ENCODE measurements at places on chromosomes 2 and 18.

DNA sequence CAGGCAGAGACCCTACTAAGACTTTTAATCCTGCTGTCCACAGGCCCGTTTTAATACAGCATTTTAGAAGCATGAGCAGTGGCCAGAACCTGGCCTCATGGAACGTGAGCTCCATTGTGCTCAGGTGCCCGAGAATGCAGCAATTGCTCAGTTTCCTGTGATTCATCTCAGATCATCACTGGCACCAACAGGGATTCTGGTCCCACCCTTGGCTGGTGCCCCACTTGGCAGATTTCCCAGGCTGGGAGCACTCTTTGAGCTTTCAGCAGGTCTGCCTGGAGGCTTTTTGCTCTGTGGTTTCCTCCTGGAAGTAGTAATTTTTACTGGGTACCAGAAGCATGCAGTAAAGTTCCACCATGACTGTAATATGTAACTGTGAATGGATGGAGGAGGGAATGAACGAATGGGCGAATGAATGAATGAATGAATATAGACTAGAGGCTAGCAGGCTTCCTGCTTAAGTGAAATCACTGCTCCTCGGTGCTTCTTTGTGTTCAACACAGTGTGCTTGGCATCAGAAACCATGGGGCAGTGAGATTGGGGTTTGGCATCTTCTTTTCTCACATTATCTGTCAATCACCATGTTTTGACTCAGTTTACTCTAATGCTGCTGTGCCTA lies 312.9 kb downstream of the PRKCE start:
- peak; percentile 88 for DNase-seq

DNA sequence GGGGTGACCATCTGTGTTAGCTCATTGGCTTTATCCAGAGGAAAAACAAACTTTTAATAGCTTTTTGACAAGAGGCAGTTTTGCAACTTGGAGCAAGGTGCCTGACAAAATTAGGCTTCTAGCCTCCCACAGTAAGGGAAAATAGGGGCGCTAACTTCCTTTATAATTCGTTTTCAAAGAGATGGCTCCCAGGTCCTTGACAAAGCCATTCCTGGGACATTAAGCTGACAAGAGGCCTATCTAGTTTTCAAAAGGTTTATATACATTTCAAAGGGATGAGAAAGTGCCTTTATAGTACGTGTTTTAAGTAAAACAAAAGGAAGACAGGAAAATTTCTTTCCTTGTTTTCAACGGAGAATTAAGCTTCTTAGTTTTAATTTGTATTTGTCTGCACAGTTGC lies 159.4 kb upstream of the GCFC2 start:
- DNase-seq, result no peak

DNA sequence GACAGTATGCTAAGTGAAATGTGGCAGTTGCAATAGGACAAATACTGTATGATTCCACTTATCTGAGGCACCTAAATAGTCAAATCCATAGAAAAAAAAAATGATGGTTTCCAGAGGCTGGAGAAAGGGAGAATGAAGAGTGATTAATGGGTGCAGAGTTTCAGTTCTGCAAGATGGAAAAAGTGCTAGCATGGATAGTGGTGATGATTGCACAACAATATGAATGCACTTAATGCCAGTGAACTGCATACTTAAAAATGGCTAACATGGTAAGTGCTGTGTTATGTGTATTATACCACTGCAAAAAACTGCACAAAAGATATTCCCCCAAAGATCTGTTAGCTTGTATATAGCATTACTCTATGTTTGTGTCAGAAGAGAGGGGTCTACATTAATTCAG lies 185.4 kb downstream of the INHBB start:
- no peak for DNase-seq

DNA sequence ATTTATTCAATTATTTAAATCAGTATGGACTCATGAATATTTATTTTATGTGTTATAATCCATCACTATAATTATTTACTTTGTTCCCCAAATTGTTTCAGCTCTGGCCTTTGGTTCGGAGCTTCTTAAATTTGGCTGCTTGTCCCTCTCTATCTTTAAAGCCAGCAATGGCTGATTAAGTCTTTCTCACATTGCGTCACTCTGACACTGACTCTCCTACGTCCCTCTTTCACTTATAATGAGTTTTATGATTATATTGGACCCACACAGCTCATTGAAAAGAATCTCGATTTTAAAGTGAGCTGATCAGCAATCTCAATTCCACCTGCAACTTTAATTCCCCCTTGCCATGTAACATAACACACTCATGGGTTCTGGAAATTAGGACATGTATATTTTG lies 185.2 kb upstream of the SLC39A10 start:
- DNase-seq, result no peak

DNA sequence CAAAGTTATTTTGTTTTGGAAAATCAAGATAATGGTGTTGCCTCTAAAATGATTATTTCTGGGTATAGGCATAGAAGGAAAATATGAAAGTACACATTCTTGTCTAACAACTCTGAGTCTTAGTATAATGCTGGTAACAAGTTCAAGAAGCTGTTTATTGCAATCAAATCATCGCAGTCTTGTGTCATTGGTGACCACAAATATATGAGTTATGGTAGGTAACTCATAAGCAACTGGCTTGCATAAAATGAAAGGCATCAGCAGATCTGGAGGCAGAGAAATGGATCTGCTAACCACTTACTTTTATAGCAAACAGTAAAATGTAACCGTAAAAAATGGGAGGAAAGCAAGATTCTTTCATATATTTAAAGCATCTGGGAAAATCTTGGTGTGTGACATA lies 156.2 kb upstream of the TCF4 start:
- no peak for DNase-seq

DNA sequence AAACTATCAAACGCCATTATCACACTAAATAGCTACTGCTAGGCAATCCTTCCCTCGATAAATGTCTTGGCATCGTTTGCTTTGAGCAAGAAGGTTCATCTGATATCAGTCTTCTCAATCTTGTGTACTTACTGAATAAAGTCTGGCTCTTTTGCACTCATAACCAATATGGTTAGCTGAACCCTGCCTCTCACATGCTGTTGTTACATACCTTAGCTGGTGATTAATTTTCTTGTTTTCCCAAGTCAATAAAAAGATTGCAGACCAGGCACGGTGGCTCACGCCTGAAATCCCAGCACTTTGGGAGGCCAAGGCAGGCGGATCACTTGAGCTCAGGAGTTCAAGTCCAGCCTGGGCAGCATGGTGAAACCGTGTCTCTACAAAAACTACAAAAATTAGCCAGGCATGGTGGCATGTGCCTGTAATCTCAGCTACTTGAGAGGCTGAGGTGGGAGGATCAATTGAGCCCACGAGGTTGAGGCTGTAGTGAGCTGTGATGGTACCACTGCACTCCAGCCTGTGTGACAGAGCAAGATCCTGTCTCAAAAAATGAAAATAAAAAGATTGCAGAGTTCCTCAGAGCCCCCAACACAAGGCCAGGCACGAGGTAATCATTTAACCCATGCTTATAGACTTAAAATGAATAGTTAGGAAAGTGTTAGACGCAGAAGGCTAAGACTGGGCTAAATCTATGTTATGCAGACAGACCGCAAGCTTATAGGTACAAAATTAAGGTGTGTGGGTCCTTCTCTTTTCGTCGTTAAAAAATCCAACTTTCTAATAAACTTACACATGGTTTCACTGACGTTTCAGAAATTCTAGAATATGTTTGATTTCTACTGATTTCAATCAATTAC lies 177.5 kb downstream of the ALPK2 start:
- no peak for DNase-seq
